ENCODE measurements at places on chromosomes 1 and 21.

DNA sequence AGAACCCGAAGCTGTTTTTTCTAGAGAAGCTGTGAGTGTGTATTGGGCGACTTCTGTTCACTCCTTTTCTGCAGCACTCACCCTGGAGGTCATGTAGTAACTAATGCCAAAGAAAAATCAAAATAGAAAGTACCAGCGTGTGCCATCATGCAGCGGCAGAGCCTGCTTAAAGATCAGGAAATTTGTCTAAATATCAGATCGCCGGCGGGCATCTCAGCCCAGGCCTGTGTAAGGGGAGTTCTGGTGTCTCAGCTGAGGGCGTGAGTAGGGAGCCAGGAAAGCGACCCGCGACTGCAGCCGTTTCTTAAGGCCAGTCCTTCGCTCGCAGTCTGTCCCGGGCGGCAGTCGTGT lies 768 bp downstream of the EDARADD start:
- DNase-seq, result no peak

GRCh38 chr1:177082855-177083693 lies 81.4 kb downstream of the ASTN1 start:
- DNase-seq, result no peak

DNA sequence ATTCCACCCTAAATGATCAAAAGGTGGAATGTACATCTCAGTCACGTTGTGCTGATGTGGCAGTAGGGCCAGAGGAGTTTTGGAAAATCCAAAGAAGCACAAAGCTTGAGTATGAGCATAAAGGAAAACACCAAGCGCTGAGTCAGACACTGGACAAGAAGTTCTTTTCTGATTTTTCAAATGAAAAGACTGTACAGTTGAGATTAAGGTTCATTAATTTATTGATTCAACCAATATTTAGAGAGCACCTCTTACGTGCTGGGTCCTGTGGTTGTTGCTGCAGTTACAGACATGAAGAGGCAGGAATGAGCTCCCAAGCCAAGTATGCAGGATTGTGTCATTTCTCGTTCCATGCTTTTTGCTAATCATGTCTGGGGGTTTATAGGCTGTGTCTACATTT lies 28.9 kb upstream of the APP start:
- no peak for DNase-seq

GRCh38 chr1:61084491-61085031 lies 2.2 kb downstream of the NFIA start:
- no peak for DNase-seq

DNA sequence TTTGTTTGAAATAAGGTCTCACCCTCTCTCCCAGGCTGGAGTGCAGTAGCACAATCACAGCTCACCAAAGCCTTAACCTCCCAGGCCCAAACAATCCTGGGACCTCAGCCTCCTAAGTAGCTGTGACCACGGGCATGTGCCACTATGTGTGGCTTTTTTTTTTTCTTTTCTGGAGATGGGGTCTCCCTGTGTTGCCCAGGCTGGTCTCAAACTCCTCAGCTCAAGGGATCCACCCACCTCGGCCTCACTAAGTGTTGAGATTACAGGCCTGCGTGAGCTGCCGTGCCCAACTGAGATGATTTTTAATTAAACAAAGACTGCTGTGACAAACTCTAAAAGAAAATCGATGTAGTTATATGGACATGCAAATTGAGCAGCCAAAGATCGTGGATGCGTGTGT lies 768.4 kb upstream of the ADGRL2 start:
- no peak for DNase-seq

- no peak for DNase-seq
These were observed 159.7 kb upstream of the NRIP1 start for GRCh38 chr21:15224346-15225086.

- no peak for DNase-seq
These were observed 21.1 kb downstream of the CD53 start for GRCh38 chr1:110893908-110894490.

GRCh38 chr21:34909492-34910292 lies 139.4 kb downstream of the RUNX1 start:
- no peak for DNase-seq

DNA sequence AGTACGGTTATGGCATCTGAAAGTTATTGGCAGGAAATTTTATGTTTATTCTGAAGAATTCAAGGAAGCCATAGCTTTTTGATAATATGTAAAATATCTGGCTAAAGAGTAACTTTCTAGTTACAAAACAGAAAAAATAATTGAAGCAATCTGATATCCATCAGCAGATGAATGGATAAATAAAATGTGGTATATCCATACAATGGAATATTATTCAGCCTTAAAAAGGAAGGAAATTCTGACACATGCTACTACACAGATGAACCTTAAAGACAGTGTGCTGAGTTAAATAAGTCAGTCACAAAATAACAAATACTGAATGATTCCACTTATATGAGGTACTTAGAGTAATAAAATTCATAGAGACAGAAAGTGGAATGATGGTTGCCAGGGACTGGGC lies 25.0 kb upstream of the HIVEP3 start:
- DNase-seq, result no peak
